Kidney (tissue), 22 donors: ENCODE measurements at places on chromosomes 7 and 10.

GRCh38 chr7:105885387-105886111, 9.2 kb upstream of the ATXN7L1 start:
- peak; percentile 20 for DNase-seq

- no peak for DNase-seq
Observed at GRCh38 chr10:4214908-4215307, 429.9 kb upstream of the KLF6 start.

DNA sequence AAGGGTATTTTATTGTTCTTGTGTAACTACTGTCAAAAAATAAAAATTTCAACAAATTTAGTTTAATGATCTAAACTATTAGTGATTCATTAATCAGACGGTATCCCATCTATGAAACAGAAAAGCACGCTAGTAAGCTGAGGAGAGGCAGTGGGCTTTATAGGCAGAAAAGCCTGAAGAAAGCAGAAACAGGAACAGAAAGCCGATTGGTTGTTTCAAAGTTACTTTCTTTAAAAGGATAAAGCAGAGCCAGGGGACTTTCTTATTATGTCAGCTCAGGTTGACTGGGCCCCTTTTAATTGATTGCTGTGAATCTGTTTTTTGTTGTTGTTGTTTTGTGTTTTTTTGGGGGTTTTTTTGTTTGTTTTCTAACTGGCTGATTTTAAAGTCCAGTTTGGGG, 105.5 kb downstream of the TES start:
- no peak for DNase-seq

DNA sequence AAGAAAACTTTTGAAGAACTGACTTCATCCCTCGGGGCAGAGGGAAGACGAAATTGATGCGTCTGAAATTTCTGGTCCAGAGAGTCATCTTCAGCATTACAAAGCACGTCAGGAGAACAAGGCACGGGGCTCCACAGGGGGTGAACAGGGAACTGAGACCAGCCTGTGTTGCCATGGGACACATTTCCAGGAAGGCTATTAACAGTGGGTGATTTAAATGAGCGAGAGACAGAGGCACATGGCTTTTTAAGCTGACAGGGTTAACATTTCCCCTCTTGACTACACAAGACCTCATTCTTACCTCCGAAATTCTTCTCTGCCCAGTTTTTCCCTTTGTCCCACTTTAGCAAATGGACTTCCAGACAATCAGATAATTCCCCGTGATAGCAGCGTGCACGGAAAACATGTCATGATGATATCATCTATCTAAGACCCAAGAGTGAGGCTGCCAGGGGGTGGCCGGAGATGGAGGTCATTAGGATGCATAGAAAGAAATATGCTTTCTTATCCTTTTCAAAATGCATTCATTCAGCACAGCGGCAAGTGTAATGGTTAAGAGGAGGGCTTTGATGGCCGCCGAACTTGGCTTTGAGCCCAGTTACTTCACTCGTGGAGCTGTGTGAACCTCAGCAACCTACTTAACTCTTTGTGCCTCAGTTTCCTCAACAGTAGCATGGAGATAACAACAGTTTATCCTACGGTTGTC, 248.0 kb downstream of the PRPF18 start:
- no peak for DNase-seq

GRCh38 chr7:16668049-16668858, 22.3 kb downstream of the BZW2 start:
- DNase-seq, result no peak

DNA sequence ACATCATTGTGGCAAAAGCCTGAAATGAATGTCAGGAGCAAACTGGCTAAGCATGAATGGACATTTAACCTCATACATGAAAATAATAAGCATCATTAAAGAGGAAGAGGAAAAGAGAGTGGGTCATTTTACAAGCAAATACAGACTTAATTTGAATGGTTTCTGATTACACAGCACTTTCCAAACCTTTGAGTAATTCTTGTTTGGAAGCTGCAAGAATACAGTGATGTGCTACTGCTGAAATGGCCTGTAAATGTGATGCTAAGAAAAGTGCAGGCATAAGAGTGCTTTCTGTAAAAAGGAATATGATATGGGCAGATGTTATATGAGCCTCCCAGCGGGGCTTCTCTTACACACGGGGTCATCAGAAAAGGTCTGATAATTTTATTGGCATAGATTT, 30.2 kb downstream of the TAS2R16 start:
- DNase-seq, result no peak

GRCh38 chr7:123624527-123625183, 23.0 kb downstream of the ASB15 start:
- DNase-seq, result no peak

DNA sequence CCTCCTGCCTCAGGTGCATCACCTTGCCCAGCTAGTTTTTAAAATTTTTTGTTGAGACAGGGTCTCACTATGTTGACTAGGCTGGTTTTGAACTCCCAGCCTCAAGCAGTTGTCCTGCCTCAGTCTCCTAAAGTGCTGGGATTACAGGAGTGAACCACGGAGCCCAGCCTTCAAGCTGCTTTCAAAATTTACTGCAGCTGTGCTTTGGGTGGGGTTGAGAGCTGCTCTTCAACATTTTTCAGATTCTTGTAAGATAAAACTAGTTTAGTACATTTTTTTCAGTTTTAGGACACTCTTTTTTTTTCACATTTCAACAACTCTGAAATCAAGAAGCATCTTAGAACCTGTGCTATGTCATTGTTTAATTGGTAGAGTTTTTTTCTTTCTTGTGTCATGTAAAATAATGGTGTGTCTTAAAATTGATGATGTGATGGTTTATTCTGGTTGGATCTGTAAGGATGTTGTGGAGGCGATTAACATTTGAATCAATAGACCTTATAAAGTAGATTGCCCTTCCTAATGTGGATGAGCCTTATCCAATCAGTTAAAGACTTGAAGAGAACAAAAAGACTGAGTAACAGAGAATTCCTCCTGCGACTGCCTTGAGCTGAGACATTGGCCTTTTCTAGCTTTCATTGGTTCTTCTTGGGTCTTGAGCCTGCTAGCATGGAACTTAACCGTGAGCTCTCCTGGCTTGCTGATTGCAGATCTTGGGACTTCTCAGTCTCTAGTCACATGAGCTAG, 13.5 kb downstream of the PLEKHA8 start:
- DNase-seq, result no peak

DNA sequence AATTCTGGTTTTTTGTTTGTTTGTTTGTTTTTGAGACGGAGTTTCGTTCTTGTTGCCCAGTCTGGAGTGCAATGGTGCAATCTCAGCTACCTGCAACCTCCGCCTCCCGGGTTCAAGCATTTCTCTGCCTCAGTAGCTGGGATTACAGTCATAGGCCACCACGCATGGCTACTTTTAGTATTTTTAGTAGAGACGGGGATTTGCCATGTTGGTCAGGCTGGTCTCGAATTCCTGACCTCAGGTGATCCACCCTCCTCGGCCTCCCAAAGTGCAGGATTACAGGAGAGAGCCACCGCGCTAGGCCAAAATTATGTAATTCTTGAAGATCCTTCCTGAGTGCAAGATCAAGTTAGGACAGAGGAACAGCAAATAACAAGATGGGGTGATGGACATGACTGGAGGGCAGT, 719 bp downstream of the ZNF33B start:
- no peak for DNase-seq
